Neuronal stem cell (in vitro differentiated cells): ENCODE measurements at places on chromosomes 3 and 15.

DNA sequence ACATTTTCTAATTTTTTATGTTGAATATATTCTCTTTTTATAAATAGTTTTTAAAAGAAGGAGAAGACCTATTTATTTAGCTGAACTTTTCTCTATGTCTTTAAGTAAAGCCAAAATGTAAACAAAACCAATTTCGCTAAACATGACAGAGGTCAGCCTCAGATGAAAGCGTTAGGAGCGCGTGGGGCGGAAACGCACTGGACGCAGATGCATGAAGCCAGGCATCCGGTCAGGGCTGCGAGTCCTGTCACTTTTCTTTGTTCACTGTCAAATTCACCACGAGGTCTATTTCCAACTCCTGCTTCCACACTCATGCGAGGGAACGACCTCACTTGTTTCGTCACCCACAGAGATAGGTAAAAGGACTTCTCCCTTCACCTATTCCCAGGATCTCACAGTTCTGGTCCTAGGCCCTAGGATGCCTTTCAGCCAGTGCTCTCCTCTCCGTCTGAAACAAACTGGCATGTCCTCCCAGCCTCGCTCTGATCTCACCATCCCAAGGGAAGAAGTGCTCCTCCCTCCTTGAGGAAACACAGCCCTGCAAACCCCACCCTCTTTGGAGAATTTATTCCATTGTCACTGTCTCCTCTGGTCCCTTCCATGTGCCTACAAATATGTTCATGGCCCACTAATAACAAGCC is 57.9 kb downstream of the ITGB5 start:
- no peak for DNase-seq

DNA sequence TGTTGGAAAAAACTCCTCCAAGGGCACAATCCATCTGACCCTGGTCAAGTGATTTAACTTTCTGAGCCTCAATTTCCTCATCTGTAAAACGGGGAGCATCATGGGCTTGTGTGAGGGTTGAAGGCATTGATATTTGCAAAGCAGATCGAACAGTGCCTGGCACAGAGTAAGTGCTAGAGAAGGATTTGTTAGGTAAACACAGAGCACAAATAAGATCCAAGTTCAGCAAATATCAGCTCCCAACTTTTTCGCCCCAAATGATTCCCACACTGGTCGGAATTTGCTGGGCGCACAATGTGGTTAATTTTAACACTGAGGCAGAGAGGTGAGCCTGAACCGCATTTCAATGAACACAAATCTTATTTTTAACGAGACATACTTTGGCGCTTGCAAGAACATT is 76.3 kb upstream of the ATP2B2 start:
- DNase-seq: no peak

- no peak for DNase-seq
These were observed 178.8 kb downstream of the TNIK start for GRCh38 chr3:171281256-171281992.

- no peak for DNase-seq
These were observed 69.3 kb downstream of the LRRC28 start for GRCh38 chr15:99320374-99321215.

DNA sequence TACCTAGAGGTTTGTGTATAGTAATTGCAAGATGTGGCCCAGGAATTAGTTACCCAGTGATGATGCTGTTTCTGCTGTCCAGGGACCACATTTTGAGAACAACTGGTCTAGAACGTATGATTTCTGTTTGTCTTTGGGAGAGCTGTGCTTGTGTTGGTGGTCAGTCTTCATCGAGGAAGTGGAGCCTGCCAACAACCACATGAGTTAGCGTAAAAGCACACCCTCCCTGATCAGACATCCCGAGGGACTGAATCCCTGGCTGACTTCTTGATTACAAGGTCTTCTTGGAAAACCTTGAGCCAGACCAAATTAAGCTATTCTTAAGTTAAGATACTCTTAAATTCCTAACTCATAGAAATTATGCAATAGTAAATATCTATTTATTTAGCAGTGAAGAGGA is 81.7 kb upstream of the ZPLD1 start:
- no peak for DNase-seq
